ENCODE measurements at places on chromosomes 16 and 17.
A peak's percentile ranks its signal among the peaks of the same experiment; 100 is the strongest.

DNA sequence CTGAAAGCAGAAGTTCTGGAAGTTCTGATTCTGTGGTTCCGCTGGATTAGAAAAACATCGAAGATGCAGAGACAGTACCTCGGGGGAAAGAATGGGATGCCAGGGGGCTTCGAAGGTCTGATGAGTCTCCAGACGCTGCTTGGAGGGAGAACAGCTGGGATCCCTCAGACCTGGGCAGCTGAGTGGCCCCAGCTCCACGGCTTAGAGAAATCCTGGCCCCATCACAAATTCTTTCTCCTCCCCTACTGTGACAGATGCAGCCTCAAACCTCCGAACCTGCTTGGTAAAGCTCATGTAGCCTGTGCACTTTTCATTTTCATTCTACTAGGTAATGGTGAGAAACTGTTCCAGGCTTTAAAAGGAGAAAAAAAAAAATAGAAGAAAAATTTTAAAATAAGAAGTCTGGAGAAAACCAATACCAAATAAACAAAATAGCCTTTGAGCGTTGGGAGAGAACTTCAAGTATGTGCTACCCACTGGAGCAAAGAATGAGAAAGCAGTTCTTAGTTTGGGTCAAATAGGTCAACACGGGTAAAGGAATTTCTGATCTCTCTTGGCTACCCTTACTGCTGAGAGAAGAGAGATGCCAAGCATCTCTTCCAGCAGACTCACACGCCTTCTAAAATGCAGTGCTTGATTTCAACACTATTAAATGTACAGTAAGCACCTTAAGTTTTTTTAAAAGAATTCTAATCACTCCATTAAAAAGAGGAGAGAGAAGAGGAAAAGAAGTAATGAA, 19.9 kb downstream of the MAF start:
- no peak for DNase-seq

GRCh38 chr16:4846503-4846900, 586 bp downstream of the GLYR1 start:
- DNase-seq: peak; percentile 66

DNA sequence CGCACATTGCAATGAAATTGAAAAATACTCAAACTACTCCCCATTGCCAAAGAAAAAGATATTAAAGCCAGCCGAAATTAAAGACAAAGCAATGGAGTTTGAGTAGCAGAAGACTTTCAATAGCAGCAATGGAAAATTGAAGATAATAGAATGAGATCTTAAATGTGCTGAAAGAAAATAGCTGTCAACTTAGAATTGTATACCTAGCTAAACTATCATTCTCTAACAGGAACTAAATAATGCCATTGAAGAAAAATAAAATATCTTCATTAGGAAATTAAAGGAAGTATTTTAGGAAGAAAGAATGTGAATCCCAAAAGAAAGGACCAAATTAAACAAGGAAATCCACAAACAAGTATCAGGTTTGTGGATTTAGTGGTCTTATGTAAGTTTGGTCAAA, 165.6 kb downstream of the USP31 start:
- no peak for DNase-seq

- no peak for DNase-seq
Measured at GRCh38 chr17:28276011-28276410, 43.0 kb upstream of the TMEM97 start.

DNA sequence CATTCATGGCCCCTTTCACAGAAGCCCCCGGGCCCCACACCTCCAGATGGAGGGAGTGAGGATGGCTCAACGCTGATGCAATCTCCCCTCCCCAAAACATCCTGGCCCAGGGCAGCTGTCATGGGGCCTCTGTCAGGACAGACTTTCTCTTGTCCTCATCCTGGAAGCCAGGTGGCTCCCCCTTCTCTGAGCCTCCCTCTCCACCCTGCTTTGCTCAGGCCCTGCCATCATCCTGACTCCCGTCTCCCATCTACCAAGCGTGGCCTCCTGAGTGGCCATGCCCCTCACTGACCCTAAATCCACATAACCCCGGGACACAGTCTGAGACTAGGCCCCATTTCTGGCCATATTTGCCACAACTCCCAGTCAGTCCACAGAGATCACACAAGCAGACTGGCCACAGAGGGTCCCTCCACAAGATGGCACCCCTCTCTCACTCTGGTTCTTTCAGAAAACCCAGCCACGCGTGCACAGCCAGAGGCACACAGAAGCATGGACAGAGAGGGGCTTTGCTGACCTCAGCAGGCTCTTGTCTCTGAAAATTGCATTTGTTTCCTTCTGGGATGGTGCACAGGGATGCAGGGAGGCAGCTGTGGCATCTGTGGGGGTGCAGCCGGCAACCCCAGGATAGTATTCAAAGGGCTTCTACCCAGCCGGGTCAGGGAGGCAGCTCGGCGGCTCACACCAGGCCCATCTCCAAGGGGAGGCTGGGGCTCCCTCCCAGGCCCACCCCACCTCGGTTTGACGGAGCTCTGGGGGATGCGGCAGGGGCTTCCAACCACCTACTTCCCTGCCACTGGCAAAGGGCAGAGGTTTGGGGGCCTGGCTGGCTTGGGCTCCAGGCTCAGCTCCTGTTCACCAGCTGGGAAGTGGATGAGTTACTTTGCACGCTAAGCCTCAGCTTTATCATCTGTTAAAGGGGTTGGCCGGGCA, 16.9 kb downstream of the DOC2B start:
- DNase-seq: peak; percentile 60

GRCh38 chr17:69048634-69049033, 12.1 kb downstream of the ABCA9 start:
- no peak for DNase-seq

DNA sequence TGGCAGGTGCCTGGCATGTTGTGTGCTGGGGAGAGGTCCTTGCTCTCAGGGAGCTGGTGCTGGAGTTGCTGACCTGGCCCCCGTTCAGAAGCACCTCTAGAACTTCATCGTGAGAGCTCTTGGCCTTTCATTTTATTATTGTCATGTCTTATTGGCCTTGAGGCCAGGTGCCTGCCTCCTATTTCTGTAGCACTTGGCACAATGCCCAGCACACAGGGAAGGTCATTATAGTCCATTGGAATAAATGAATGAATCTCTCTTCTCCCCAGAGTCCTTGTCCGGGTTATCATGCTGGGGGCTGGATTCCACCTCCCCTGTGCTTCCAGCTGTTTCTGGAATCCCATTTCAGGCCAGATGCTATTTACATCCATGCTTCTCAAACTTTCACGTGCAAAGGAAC, 169.2 kb downstream of the HAPSTR1 start:
- no peak for DNase-seq

DNA sequence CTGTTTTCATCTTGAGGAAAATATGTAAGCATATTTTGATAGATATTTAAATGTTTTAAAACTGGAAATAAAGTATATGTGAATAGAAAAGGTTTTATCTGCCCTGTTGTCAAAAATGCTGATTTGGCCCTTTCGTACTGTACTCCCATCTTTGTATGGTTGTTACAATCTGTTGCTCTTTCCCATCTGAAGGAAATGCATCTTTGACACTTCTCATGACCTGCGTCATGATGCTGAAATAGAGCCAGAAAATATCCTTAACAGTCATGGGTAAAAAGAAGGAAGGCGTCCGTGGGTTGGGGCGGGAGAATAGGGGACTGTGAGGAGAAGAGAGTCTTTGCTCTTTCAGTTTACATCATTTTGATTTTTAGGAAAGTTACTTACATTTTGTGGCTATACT, 327.7 kb downstream of the BCAS3 start:
- DNase-seq: no peak

GRCh38 chr17:50527949-50528474, 4.5 kb upstream of the EPN3 start:
- DNase-seq: no peak

GRCh38 chr17:49680314-49680713, 2.4 kb upstream of the SPOP start:
- DNase-seq: no peak

- DNase-seq: no peak
Measured at GRCh38 chr17:71084219-71084618, 914.9 kb downstream of the KCNJ2 start.

DNA sequence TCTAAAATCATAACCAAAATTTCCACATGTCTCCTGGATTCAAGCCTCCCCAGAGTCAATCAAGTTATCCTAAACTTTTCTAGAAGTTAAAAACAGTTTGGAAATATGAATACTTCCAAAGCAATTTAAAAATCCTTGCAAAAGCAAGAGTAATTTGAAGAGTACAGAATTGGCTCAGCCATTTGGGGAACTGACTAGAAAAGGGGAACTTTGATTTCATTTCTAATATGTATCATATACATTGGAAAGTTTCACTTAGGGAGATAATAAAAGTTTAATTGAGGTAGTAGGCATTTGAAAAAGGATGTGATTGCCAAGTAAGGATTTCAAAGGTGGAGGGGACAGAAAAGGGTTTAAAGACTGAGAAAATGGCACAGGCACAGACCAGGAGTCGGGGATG, 9.0 kb upstream of the SLFN12L start:
- DNase-seq: no peak

DNA sequence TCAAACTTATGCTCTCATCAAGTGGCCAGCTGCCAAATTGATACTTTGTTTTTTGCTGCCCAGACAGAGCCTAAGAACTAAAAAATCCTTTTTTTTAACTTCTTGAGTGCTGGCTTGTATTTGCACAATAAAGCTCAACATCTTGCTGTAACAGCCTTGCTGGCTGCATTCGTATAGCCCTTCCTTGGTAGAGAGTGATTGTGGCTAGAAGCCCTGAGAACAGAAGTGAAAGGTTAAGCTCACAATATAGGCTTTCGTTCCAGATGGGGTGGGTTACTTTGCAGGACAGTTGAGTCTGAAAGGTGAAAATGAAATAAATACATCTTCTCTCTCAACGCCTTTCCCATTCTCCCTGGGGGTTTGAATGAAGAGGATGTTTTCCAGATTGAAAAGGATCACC, 278.8 kb downstream of the HS3ST3B1 start:
- no peak for DNase-seq

DNA sequence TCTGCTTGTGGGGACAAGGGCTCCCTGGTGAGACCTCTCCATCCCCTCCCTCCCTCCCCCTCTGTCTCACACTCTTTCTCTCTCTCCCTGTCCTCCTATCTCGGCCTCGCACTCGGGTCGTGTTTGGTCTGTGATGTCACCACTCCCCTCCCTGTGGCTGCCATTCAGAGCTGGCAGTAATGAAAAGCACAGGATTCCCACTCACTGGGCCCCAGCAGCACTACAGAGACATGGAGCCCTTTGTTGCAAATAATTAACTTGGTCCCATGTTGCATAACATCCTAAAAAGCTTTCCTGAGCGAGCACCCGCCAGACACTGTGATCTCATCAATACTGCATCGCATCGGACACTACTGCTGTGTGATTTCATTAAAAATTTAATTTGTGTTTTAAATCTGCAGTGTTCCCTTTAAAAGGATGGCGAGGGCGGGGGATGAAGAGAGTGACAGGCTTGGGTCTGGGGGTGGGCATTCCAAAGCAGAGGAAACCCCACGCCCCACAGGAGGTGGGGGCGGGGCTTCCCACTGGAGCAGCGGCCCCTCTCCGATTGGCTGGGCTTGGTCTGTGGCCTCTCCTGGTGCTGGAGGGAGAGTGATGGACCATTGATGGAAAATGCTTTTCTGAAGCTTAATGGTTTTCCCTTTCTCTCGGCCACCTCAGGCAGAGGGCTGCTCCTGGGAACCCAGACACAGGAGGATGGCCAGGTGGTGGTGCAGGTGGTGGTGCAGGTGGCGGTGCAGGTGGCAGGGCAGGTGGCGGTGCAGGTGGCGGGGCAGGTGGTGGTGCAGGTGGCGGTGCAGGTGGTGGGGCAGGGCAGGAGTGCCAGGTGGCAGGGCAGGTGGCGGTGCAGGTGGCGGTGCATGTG, 15.3 kb upstream of the NPTX1 start:
- DNase-seq: no peak

DNA sequence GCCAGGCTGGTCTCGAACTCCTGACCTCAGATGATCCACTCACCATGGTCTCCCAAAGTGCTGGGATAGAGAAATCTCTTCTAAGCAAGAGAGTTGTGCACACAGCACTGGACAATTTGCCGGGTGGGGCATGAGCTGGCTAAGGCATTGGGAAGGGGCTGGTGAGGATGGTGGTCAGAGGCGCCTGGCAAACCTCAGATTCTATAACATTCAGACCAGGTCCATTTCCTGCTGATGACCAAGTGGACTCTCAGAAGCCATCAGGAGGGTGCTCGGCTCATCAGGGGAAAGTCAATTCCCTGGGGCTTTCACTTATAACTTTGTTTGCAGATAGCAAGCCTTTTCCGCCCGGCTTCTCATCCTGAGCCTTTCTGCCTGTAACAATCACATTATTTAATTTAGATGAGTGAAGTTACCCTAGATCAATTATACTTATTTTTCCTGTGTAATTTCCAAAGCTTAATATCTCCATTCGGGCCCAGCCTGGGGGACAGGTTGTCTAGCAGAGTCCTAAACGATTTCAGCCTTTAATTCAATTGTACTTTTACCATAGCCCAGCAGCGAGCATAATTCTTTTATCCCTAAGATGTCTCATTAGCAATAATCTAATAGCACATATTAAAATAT, 15.0 kb upstream of the SLC6A2 start:
- no peak for DNase-seq

DNA sequence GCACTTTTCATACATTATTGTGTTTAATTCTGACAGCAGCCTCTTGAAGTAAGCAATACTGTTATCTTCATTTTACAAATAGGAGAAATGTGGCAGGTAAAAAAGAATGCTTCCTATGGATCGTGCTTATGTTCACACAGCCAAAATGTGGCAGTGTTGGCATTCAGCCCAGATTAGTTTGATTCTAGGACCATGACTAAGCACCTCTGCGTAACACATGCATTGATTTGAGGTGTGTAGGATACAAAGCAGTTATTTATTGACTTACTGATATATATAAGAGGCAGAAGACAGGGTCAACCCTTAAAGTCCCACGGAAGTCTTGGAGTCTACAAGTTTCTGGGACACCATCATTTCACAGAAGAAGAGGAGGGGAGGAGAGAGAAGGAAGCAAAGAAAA, 1144.4 kb upstream of the GOT2 start:
- no peak for DNase-seq

DNA sequence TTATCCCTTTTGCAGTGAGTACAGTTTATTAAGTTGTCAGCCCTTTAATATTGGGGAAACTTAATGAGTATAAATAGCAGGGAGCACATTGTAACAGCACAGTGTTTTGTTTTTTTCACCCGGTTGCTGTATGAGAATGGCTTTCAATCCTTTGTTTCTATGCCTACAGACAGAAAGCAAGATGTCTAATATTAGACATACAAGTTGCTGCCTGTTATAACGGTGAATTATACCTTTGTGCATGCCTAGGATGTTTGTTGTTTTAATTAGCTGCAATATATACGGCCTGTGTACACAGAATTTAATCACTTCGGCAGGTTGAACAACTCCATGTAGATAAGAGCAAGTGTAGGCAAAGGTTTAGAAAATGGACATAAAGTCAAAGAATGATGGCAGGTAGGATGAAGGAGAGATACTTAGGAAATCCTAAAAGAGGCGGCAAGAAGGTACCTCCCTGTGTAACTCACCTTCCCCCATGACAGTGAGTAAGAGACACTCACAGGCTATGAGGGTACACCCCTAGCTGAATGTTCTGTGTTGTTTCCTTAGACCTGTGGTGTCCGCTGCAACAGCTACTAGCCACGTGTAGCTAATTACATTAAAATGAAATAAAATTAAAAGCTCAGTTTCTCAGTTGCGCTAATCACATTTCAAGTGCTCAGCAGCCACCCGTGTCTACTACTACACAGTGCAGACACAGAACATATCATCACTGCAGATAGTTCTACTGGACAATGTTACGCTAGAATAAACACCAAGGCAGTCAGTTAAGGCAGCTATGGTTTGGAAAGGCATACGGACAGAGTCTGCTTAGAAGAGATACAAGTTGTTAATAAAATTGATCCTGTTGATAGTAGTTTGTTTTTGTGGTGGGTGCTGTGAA, 10.9 kb downstream of the SLC7A6OS start:
- DNase-seq: no peak

All from mesothelial cell of epicardium (in vitro differentiated cells).